ENCODE measurements at places on chromosomes 7 and 10.
A peak's percentile ranks its signal among the peaks of the same experiment; 100 is the strongest.

- DNase-seq, result no peak
Measured at GRCh38 chr7:135194494-135195095, 16.7 kb downstream of the WDR91 start.

DNA sequence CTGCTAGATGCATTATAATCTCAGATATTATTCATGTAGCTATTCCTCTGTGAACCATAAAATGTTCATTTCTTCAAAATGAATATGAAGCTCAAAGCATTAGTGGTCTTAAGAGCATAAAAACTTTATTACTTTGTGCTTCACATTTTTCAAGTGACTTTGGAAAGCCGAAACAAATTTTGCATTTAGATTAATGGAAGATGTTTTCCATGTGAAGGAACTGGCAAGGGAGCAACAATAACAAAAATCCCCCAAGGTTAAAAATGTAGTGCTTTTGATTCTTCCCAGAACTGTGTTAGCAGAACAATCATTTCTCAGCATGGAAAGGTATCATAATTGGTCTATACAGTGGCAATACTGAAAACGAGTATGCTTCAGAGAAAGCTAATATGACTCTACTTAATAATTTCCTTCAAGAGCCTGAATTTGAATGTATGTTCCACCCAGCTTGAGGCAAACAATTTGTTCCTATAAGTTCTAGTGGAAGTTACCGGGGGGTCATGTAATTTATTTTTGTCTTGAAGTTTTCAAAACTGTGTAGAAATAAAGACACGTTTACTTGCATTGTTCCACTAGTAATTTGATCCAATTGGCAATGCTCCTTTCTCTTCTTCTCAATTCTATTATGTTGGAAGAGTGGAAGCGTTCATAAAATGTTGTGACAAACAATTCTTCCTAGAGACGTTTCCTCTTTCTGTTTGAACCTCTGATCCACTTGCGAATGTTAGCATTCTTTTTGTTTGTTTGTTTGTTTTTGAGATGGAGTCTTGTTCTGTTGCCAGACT lies 665.4 kb downstream of the AUTS2 start:
- no peak for DNase-seq

GRCh38 chr10:71292624-71293445 lies 26.2 kb upstream of the SLC29A3 start:
- DNase-seq, result no peak

- peak; percentile 37 for DNase-seq
Measured at GRCh38 chr7:150737265-150738055, at the start of gene GIMAP5. GIMAP5 (plus strand) TSS chr7:150737418; CDS start chr7:150740885, 3,467 bp downstream.

- DNase-seq, result no peak
Measured at GRCh38 chr10:130617985-130618384, 481.8 kb downstream of the GLRX3 start.

DNA sequence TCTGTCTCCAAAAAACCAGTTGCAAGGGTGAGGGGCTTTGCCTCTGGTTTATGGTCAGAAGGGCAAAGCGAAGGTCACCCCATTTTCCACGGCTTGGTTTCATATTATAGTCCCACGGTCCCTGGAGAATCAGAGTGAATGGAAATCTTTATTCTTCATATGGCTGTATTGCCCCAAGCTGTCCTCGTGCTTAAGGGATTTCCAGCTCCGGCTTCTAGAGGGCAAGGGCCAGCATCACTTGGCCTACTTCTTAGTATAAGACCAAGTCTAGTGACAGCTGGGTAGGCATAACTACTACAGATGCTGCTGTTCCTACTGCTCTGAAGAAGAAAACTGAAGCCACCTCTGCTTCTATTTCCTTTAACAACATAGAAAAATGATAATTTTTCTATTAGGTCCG lies 63.2 kb downstream of the PARP12 start:
- DNase-seq, result no peak

GRCh38 chr7:92075455-92076158 lies 58.7 kb downstream of the CYP51A1 start:
- no peak for DNase-seq

- DNase-seq, result no peak
Measured at GRCh38 chr7:90896458-90896857, 300.3 kb downstream of the CDK14 start.

GRCh38 chr10:21803374-21803773 lies 200.2 kb downstream of the DNAJC1 start:
- DNase-seq, result no peak

DNA sequence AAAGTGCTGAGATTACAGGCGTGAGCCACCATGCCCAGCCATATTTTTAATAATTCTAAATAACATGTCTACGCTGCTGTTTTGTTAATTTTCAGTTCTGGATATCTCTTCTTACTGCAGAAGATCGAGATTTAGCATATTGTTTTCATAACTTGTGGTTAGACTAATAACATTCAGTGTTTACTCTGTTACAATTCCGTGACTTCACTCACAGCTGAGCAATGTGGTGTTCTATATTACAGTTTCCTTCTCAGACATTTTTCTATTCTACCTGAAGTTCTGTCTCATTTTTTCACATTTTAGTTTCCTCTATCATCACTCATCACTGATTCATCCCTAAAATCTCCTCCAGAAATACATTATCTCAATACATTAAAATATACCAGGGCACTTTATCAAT lies 10.9 kb downstream of the RNF32 start:
- DNase-seq, result no peak

All from T-helper 9 cell (primary cell).